ENCODE measurements at places on chromosomes 1 and 21.

GRCh38 chr1:118739501-118739900 is 248.6 kb downstream of the TBX15 start:
- no peak for DNase-seq

DNA sequence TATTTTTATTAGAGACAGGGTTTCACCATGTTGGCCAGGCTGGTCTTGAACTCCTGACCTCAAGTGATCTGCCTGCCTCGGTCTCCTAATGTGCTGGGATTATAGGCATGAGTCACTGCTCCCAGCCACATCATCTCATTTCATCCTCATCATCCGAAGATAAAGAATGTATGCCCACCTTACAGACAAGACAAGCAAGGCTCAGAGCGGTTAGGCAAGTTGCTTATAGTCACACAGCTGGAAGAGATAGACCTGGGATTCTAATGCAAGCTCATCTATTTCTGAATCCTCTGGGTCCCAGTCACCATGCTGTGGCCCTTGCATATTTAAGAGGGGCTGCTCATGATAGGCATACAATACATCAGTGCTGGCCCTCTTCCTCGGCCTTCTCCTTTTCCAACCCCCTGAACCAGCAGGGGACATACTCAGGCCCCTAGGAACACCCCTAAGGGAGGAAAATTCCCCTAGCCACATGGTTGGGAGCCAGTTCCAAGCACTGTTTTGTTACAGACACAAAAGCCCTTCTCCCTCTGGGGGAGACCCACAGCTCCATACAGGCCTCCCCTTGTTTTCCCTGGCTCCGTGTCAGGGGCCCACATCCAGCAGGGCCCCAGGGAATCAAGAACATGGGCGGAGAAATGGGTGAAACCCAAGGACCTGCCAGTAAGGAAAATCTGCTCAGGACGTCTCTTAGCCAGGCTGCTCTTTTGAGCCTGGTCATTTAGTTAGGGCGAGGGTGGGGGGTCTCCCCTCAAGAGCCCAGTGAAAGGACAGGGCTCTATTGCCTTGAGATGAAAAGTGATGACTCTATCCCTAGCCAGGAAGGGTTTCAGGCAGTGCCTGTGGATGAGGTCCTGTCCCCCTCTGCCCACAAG is 6.9 kb downstream of the CSRP1 start:
- no peak for DNase-seq

GRCh38 chr1:10540277-10541005 is 65.7 kb downstream of the PEX14 start:
- no peak for DNase-seq

- no peak for DNase-seq
Measured at GRCh38 chr1:181893937-181894336, 167.6 kb downstream of the ZNF648 start.

- DNase-seq, result no peak
Measured at GRCh38 chr1:85504417-85504816, 39.5 kb upstream of the DDAH1 start.

DNA sequence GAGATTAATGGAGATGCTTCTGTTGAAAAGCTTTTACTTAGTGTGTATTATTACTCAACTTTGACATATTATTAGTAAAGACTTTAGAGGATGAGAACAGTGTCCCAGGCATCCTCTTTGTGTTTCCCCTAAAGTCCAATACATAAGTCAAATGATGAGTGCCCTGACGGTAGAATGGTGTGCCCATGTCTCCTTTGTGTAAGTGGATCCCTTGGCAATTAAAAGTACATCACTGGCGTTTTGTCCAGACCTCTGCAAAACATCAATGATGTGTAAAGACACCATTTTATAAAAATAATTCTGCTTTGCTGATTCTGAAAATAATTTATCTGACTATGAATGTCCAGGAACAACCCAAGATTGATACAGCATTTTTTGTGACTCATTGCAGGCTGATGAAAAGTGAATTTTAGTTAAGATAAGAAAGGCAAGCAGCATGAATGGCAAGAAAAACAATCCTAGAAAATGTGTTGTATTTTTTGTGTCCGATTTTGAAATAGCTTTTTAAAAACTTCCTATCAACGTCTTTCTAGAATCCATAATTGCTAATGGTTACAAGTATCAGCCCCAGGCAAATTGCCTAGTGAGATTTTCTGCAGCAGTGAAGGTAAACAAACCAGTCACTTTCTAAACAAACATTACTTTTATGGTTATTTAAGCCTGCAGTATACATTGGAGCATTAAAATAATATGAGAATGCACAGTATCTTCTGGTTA is 251.5 kb downstream of the PTPRC start:
- DNase-seq, result no peak

GRCh38 chr1:211742889-211743529 is 67.6 kb upstream of the NEK2 start:
- no peak for DNase-seq

- DNase-seq, result peak; percentile 56
Measured at GRCh38 chr1:173050865-173051264, at the start of gene TNFSF18. Gene TNFSF18 (minus strand): TSS chr1:173050941. CDS start chr1:173050896, 45 bp downstream.

- no peak for DNase-seq
Measured at GRCh38 chr1:109623601-109624161, 4.0 kb downstream of the AMPD2 start.

DNA sequence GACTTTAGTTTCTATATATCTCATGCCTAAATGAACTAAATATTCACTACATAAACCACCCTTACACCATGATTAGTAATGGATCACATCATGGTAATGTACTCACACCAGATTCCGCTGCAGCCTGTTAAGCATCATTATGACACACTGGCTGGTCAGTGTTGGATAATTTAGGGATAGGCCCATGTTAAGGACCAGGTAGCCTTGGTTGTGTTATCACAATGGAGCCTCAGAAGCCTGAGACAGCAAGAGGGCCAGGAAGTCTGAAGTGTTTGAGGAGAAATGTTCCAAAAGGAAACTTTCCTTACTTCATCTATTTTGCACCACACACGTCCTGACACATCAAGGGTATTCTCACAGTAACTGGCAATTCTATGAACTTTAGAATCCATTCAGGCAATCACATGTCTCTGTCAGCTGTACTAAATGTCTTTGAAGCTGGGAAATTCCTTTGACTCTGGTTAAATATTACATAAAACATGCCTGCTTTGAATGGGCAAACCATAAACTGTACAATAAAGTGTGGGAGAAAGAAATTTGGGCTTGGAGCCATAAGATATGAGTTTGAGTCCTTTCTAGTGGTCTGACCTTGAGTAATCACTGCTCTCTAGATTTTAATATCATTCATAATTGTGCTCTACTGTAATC is 105.3 kb upstream of the DPT start:
- DNase-seq, result no peak

DNA sequence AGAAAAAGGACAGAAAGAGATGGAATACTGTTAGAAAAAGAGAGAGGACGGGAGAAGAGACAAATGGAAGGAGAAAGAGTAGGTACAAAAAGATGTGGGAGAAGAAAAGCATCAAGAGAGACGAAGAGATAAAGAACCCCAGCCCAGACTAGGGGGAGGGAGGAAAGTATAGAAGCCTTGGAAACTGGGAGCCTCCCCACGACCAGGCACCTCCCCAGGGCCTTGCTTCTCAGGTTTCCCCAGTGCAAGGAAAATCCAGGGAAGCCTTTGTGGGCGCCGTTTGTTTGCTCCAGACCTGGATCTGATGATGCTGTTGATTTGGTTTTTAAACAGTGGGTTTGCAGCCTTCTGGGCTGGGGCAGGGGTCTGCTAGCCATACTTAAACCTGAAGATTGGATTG is 15.2 kb upstream of the ALX3 start:
- DNase-seq, result no peak

DNA sequence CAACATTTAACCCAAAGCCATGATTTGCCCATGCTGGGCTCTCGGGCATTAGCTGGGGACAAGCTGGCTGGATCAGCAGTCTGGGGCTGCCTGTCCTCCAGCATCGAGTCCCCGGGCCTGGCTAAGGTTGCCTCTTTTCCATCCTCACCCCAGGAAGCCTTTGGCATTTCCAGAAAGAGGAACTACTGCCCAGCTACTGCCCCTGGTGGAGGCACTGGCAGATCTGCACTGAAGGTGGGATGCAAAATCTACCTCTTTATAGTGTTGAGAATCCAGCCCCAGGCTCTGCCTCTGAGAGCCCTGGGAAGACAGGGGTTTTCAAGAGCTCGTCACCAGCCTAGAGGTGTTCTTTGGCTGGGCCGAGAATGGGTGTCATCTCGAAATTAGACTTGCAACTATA is 635.9 kb downstream of the MATN1 start:
- DNase-seq, result no peak

- no peak for DNase-seq
Measured at GRCh38 chr1:245840971-245841370, 666.1 kb downstream of the SMYD3 start.

GRCh38 chr1:4605158-4605557 is 49.3 kb upstream of the AJAP1 start:
- DNase-seq, result no peak

- DNase-seq, result no peak
Measured at GRCh38 chr1:28927266-28927647, 12.9 kb downstream of the EPB41 start.

- DNase-seq, result no peak
Measured at GRCh38 chr21:15686506-15686905, 43.3 kb upstream of the USP25 start.

DNA sequence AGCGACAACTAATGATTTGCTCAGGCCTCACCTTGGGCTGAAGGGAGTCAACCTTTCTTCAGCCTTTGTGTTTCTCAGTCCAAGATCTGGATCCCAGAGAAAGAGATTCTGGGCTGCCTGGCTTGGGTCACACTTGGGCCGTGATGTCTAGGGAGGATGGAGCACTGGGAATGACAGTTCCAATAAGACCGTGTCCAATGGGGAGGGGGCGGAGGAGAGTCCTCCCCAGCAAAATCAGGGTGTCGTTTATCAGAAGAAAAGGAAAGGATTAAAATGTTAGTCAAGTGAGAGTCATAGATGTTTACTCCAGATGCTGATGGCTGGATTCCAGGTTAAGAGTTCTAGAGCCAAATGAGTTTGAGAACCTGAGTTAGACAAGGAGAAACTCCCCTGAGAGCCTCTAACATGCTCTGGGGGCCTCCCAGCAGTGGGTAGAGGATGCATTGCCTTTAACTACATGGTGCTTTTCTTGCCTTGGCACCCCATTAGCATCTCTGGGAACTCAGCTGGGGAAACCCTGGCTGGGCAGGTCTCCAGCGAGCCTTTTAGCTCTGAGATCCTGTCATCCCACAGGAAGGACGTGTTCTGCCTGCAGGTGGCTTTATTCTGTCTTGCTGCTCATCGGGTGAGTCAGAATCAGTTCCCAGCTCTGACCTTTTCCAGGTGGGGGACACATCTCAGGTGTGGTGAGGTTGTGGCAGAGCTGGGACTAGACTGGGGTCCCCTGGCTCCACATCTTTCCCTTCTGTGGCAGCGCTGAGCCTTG is 22.2 kb downstream of the NIPAL3 start:
- DNase-seq, result no peak

GRCh38 chr1:230832476-230832875 is 35.8 kb downstream of the C1orf198 start:
- DNase-seq, result no peak

GRCh38 chr1:39358491-39358890 is 132.9 kb upstream of the BMP8A start:
- no peak for DNase-seq

DNA sequence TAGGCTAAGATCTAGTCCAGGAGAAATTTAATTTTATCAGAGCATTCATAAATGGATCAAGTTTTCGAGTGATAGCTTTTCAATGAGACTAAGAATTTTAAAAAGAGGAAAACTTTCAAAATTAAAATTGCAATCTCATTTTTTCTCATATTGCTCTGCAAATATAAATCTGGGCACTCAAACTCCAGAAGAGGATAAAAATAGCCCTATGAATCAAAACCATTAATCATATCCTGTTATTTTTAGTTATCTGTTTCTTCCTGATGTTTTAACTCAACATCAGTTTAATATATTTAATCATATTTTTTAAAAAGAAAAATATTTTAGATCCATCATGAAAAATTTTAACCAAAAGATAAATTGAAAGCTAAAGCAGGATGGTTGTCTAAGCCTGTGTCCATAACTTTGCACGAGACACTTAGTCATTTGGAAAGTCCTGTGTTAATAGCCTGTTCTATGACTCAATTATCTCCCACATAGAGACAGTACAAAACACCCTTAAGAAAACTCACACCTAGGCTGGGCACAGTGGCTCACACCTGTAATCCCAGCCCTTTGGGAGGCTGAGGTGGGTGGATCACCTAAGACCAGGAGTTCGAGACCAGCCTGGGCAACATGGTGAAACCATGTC is 17.1 kb upstream of the PRRC2C start:
- no peak for DNase-seq

DNA sequence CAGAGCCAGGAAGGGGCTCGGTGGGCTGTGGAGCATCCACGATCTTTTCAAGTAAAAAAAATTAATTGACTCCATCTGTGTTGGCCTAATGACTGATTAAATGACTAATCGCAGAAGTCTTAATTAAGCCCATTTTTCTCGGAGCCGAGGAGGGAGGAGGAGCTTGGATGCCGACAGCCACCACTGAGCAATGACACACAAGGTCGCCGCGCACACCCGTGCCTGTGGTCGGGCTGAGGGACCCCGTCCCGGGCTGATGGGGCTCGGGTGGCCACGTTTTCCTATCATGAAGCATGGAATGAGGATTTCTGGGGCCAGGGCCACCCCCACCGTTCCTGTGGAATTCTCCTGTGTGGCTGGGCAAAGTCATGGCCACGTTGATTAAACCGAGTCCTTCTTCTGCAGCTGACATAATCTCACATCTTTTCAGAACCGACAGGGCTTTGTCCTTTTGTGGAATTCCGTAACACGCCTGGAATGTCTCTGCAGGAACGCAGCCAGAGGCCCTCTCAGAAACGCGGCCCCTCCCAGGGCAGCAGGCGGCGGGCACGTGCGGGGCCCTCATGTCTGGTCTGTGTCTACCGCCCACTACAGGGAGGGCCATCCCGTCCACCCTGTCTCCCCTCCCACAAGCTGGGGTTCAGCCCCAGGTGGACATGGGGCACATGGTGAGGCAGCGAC is 60.7 kb downstream of the MORN1 start:
- peak; percentile 29 for DNase-seq

DNA sequence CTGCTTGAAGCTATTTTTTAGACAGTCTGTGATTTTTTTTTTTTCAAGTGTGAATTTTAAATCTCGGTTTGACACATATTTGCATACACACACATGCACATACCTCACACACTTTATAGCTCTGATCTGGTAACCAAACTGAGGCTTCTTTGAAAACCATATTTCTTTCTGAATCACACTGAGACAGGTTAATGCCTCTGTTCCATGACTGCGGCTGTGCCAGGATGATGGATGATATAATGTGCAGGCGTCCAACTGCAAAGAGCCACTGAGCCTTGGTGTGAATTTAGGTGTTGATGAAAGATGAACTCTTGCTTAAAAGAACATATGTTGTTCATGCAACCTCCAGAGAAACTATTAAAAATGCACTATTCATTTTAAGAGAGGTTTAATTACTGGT is 504.0 kb upstream of the OLFM3 start:
- DNase-seq, result no peak

- DNase-seq, result no peak
Measured at GRCh38 chr1:177809819-177810218, 160.0 kb downstream of the SEC16B start.

All from smooth muscle cell of the brain vasculature (primary cell).